ENCODE measurements at places on chromosomes 2 and 18.

DNA sequence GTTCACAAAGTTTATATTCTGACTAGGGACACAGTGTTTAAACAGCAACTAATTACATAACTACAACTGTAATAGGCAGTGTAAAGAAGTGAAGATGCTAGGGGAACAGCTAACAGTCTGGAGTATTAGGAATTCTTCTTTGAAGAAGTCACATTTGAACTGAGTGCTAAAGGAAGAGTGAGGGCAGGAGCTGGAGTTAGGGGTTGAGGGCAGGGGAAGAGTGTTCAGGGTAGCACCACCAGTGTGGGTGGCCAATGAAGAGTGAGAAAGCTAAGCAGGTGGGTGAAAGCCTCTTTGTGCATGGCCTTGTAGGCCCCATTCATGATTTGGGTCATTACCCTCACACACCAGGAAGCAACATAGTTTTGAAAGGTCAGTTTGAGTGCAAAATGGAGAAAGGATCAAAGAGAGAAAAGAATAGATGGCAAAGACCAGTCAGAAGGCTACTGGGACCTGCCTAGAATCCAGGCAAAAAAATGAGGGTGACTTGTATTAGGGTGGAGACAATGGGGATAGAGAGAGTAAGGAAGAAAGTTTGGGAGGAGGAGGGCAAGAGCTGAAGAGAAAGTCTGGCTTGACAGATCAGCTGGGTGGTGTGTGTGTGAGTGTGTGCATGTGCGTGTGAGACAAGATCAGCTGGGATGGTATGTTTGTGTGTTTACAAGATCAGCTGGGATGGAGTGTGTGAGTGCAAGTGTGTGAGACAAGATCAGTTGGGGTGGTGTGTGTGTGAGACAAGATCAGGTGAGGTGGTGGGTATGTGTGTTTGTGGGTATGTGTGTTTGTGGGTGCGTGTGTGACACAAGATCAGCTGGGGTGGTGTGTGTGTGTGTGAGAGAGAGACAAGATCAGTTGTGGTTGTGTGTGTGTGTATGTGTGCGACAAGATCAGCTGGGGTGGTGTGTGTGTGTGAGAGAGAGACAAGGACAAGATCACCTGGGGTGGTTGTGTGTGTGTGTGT, 43.6 kb upstream of the AGPS start:
- DNase-seq = no peak

- DNase-seq = no peak
Measured at GRCh38 chr18:45373286-45373880, 241.9 kb upstream of the SLC14A2 start.

DNA sequence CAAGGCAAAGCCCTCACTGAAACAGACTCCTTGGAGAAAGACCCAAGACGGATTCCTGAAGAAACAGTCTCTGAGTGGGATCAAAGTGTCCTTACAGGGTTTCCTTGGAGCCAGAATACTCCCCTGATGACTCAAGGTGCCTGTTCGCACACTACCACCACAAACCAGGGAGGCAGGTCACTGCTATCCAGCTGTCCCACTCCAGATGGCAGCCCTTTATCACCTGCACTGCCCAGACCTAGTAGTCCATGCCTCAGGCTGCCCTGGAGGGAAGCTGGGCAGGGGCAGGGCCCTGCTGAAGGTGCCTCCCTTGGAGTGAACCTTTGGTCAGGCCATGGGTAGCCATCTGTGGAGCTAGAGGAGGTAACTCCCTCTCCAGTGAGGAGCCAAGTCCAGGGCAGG, 34.1 kb downstream of the TRABD2A start:
- no peak for DNase-seq

DNA sequence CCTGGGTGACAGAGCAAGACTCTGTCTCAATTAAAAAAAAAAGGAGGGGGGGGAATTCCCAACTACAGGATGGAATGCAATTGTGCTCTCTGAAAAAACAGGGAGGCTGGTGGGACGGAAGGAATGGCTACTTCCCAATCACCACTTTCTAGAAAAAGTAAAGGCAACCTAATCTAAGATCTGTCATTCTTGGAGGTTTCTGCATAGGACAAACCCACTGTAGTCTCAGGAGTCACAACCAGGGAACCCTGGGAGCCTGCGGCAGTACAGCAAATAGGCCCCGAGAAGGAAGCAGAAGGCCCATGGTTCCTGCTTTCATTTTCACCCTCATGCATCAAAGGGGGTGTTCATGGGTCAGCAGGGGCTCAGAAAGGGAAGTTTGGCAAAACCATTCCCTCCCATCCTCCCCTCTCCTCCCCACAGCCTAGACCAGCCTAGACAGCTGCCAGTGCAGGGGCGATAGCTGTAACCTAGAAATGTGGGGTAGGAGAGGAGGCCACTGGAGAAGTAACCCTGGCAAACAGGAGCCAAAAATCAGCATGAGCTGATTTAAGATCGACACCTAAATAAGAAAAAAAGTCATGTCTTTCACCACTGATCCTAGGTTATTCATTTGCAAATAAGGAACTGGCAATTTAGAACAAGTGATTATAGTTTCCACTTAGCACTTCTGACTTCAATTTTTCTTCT, 48.0 kb downstream of the TRABD2A start:
- no peak for DNase-seq

GRCh38 chr2:241563031-241563507, 4.5 kb downstream of the BOK start:
- DNase-seq = no peak

DNA sequence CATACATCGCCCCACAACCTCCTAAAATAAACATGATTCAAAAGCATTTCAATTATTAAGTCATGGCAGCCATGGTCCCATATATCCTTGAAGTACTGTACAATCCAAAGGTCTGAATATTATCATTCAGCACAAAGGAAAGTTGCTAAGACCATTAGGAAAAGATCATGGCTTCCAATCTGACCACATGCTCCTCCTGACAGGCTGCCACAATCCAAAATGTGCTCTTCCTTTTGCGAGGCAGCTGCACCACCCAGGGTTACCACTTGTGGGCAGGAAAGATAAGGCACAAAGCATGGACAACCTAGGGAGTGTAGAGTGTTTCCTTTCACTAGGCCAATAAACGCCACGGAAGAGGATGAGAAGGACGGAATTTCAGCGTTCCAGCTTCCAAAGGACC, 5.4 kb downstream of the BOLA3 start:
- no peak for DNase-seq

DNA sequence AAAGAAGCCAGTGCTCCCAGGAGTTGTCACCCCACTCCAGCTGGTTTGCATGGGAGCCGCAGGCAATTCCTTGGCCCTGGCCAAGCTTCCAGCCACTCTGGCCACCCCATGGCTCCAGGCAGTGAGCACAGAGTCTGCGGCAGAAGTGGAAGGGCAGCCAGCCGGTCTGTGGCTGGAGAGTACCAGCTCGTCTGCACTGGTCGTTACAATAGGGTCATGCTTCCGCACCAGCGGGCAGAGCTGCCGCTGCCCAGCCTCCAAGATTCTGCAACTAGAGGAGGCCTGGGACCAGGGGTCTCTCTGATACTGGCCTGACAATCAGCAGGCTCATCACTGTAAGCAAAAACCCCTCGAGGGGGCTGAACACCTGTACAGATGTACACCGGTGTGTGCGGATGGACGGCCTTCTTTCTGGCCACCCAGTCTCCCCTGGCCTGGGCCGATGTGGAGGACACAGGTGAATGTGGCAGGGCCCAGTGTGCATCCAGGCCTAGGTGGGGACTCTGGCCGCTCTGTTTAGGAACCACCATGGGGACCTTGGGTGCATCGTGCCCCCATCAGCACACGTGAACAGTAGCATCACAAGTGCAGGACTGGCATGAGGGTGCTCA, 51.9 kb upstream of the ODC1 start:
- no peak for DNase-seq

DNA sequence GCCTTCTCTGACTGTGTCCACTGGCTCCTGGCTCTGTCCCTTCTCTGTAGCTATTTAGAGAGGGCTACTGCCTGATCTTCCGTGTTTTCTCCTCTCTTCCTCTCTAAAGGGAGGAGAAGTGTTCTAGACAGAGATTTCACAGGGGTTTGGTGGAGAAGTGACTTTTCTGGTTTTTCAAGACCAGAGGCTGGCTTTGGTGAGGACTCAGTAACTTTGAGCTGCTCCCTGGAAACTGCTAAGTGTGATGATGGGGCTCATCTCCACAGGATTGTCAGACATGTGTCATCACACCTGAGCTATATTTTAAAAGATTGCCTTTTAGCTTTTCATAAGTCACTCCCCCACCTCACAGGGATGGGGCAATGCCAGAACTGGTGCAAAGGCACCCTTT, 6.2 kb downstream of the MAL start:
- no peak for DNase-seq

- DNase-seq = no peak
Measured at GRCh38 chr2:117921520-117921919, 92.3 kb downstream of the CCDC93 start.

GRCh38 chr18:23398401-23398800, 54.7 kb upstream of the RIOK3 start:
- DNase-seq = no peak

DNA sequence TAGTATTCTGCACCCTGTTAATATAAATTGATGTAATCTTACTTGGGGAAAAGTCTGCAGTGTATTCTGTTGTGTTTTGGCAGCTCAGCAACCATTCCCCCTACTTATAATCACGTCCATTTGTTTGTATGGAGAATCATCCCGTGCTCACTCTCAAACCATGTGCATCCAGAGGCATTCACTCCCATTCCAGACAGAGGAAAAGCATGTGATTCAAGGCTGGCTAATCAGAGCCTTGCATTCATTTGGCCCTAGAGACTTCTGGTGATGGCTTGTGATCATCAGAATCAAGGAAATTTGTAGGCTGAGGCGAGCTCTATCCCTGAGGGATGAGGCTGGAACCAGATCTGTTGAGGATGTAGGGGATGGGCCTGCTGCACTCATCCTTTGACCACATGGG, 5.1 kb upstream of the WIPF1 start:
- no peak for DNase-seq
